ENCODE measurements at places on chromosomes 12 and 14.

DNA sequence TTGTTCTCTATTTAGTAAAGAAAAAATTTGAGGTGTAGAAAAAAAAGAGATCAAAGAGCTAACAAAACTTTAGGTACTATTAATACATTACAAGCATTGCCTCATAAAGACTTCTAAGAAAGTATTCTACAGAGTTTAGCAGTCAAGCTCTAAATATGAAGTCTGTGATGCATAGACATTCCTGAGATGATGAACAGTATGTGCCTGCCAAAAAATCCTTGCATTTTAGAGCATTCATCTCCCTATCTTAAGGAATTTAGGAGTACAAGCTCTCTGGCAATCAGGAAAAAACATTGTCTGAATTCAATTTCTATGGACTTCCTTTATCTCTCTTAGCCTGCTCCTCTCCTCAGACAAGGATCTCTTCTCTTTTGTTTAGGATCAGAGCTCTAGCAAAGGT lies 202.6 kb upstream of the LRFN5 start:
- no peak for DNase-seq

DNA sequence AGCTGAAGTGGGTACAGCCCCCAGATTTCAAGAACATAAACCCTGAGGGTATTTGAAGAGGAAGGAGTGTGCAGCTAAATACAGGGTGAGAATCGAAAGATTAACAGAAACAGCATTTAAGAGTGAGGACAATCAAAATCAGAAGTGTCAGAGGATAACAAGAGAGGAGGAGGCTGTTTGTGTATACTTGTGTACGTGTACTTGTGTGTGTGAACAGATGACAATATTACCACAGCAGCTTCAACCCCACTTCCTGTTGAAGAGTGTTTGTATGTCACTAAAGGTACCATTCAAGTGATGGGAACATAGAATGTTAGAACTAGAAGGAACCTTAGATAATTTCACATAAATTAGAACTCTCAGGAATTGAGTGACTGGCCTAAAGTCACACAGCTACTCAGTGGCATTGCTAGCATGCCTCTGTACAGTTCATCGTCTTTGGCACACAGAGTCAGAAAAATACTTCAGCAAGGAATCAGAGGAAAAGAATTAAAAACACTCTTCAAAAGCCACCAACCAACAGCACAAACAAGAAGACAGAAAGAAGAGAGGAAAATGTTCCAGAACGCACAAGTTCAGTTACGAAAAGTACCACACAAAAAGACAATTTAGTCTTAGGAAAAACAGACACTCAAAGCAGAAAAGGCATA lies 164.3 kb upstream of the BCL2L14 start:
- peak; percentile 91 for DNase-seq

DNA sequence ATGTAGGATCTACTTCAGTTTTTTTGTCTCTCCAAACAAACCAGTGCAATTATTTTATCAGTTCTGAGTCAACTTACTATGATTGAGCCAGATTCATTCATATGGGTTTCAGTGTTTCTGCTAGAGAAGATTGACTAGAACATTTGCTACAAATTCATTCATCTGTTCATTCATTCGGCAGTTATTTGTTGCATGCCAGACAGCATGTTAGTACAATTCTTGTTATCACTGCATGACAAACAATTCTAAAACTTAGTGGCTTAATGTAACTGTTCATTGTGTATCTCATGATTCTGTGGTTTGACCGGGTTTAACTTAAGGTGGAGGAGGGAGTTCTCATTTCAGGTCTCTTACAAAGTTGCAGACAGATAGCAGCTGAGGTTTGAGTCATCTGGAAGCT lies 52.3 kb downstream of the POLR3B start:
- DNase-seq, result no peak

- DNase-seq, result peak; percentile 56
Measured at GRCh38 chr12:116662612-116663144, 75.2 kb downstream of the SPRING1 start.

DNA sequence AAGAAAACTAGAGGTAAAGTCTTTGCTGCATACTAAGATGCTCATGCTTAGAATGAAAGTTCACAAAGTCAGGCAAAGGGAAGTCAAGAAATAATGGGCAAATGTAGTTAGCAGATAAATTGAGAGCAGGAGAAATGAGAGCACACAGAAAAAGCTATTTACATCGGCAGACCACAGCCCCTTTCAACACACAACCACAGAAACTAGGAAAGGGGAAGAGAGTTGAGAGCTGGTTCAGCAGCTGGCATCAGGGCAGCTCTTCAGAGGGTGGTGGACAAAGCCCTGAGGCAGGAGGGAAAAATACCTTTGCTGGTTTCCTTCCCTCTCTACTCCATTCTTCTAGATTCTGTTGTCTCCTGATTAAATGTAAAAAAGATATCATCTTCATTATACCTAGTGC lies 95.4 kb upstream of the ANO4 start:
- DNase-seq, result no peak
